Effector memory CD4-positive, alpha-beta T cell (primary cell): ENCODE measurements at places on chromosomes 6 and 20.

- no peak for DNase-seq
Measured at GRCh38 chr6:99605074-99605734, 1.4 kb upstream of the PRDM13 start.

DNA sequence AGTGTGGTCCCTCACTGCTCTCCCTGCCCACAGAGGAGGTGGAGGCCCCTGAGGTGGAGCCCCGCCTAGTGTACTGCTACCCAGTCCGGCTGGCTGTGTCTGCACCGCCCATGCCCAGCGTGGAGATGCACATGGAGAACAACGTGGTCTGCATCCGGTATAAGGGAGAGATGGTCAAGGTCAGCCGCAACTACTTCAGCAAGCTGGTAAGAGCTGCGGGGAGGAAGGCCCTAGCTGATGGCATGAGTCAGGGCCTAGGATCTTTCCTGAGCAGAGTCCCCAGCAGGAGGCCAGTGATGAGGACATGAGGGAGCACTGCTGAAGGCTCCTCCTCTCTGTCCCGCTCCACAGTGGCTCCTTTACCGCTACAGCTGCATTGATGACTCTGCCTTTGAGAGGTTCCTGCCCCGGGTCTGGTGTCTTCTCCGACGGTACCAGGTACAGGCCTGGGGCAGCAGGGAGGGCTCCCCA is 11.2 kb downstream of the PCIF1 start:
- DNase-seq = no peak

- no peak for DNase-seq
Measured at GRCh38 chr6:123456836-123457235, 179.9 kb downstream of the TRDN start.

- no peak for DNase-seq
Measured at GRCh38 chr20:43925801-43926200, 11.1 kb downstream of the TOX2 start.

- DNase-seq = no peak
Measured at GRCh38 chr6:93523365-93523764, 104.0 kb upstream of the EPHA7 start.

- DNase-seq = peak; percentile 6
Measured at GRCh38 chr6:159788276-159788675, 1.1 kb downstream of the TCP1 start.

GRCh38 chr6:4568138-4568537 is 208.1 kb upstream of the CDYL start:
- no peak for DNase-seq

DNA sequence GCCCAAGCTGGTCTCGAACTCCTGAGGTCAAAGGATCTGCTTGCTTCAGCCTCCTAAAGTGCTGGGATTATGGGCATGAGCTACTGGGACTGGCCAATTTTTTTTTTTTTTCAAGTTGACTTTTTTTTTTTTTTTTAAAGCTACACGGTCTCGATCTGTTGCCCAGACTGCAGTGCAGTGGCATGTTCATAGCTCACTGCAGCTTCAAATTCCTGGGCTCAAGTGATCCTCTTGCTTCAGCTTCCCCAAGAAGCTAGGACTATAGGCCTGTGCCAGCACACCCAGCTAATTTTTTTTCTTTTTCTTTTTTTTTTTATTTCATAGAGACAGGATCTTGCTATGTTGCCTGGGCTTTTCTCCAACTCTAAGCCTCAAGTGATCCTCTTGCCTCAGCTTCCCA is 59.5 kb downstream of the NCOA3 start:
- no peak for DNase-seq

- no peak for DNase-seq
Measured at GRCh38 chr6:107361753-107362604, 97.4 kb downstream of the PDSS2 start.

- no peak for DNase-seq
Measured at GRCh38 chr6:79446006-79446405, 91.2 kb downstream of the LCA5 start.

GRCh38 chr6:33192105-33192646 is at the start of gene COL11A2:
TSS of gene COL11A2 (minus strand) at chr6:33192467. CDS start at chr6:33192240, 227 bp downstream.
- no peak for DNase-seq

DNA sequence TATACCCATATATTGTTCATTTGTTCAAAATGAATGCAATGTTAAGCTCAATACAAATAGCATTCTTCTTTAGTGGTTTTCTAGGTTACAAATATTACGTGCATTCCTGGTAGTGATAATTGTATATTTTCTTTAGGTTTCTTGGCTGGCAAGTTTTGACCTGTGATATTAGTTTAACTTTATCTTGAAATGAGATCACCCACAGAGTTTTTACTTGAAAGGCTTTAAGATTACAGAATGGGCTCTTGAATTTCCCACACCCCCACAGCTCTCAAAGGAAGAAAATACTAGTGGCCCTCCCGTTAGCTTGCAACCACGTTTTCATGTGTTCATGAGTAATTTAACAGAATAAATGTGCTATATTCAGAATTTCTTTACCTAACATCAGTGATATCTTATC is 1315.5 kb upstream of the GJE1 start:
- DNase-seq = no peak

DNA sequence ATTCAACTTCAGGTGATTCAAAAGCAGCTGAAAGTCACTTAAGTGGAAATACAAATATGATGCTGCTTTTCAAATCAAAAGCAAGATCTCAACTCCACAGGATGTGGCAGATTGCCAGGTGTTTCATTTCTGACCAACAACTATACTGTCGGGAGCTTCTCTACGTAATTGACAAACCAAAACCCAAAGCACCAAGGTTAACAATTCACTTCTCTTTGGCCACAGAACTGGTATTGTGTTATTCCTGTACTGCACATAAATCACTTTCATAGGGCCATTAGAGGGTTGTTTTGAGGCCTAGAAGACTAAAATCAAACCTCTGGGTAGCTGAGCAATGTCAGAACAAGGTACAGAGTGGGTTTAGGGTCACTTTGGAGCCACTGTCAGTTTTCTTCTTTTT is 169.7 kb downstream of the HAO1 start:
- no peak for DNase-seq

DNA sequence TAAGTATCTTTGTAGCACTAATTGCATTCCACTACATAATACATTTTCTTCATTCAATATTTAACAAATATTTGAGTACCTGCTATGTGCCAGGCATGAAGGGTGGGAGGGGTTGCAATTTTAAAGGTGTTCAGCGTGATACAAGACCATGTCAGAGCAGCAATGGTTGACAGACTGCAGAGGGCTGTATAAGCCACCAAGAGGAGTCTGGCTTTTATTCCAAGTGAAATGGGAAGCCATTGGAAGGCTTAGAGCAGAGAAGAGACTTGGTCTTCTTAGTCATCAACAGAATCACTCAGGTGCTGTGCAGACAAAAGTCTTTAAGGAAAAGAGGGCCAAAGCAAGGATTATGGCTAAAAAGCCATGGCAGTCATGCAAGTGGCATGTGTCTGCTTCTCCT is 360.8 kb upstream of the ARID1B start:
- no peak for DNase-seq

- DNase-seq = no peak
Measured at GRCh38 chr20:18588574-18588933, 700 bp downstream of the DTD1 start.

DNA sequence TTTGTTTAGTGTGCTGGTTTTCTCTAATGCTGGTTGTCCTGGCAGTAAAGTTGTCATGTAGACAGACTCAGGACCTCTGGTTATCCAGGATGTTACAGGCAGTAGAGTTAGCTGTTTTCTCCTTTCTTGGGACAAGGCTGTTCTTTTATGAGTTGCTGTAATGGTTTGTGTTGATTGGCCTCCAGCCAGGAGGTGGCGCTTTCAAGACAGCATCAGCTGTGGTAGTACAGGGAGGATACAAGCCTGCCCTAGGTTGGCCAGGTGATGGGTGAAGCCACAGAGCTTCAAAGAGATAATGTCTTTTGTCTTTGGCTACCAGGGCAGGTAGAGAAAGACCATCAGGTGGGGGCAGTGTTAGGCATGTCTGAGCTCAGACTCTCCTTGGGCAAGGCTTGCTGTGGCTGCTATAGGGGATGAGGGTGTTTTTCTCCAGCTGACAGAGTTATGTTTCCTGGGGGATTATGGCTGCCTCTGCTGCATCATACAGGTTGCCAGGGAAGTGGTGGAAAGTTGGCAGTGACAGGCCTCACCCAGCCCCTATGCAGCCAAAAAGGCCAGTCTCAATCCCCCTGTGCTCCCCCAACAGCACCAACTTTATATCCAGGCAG is 127.2 kb upstream of the TAB2 start:
- peak; percentile 25 for DNase-seq

GRCh38 chr20:13401596-13401995 is 180.5 kb downstream of the ISM1 start:
- DNase-seq = no peak

GRCh38 chr6:32844839-32845383 is 1.1 kb upstream of the PSMB8 start:
- no peak for DNase-seq

GRCh38 chr6:84258268-84258667 is 30.8 kb upstream of the CEP162 start:
- no peak for DNase-seq

- no peak for DNase-seq
Measured at GRCh38 chr6:127198549-127198948, 68.1 kb upstream of the RNF146 start.

DNA sequence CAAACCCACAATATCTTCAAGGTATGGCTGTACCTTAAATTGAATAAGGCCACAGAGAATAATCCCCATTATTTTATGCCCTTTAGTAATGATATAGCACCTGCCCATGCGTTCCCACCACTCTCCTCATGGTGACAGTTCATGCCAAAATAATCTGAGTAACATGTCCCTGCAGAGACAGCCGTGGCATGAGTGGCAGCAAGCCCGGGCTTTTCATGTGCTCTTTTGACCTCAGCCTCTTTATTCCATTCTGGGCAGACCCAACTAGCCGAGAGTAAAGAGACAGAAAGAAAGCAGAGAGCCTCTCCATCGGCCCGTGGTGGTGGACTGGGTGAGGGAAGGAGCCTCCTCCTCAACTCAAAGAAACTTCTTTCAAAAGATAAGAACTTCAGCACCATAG is 19.9 kb upstream of the POPDC3 start:
- no peak for DNase-seq

- no peak for DNase-seq
Measured at GRCh38 chr6:118223316-118223715, 316.3 kb downstream of the SLC35F1 start.

- DNase-seq = no peak
Measured at GRCh38 chr20:22100686-22101085, 395.2 kb downstream of the PAX1 start.

DNA sequence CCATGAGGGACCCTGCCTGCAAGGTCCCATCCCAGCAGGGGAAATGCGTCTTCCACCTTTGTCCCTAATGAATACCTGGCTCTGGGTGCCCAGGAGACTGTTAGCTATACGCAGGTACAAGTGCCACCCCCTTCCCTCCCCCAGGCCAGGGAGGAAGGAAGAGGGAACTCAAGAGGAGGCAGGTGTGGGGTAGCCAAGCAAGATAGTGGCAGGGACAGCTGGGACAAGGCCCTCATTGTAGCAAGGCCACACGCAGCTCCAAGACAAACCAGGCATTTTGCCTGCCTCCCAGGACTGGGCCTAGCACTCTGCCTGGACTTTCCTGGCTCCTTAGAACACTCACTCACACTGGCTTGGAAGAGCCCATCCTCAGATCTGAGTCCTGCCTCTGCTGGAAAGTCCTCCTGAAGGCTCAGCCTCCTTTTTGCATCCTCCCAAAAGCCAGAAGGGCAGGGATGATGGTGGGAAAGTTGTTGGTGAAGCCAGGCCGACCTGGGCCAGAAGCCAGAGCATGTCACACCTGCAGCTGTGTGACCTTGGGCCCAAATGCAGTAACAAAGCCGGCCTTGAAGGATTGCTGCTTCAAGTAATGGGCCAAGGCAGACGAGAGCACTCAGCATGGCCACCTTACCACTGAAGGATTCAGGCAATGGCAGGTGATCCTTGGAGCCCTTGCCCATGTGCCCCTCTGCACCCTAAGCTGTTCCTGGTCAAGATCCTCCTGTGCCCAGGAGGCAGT is 27.7 kb downstream of the SNPH start:
- no peak for DNase-seq

DNA sequence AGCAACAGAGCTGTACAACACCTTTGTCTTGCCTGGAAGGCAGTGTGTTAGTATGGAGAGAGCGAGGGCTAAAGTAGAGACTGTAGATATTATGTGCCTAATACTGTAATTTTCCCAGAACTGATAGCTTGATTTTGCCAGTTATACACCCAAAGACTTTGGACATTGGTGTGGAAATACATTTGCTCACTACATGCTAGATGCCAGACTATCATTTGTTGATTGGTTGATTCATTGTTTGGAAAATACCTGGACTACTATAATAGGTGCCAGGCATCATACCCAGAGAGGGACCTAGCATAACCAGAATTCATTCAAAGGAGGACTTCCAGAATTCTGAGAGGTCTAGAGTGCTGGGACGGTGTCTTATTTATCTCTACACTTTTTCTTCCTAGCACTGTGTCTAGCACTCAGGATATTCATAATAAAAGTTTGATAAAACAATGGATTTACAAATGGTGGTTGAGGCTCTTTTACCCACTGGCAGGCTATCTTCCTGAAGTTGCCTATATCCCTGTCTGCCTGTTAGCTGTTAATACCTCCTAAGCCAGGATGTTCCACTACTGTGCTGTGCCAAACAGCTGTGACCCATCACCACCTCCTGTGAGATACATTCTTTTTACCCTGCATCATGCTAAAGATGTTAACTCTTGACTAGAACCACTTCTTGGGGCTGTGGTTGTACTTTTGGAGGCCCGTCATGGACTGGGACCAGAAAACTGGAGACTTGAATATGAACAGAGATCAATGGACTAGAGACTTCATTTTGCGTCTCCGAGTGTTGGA is 72.2 kb upstream of the FUCA2 start:
- DNase-seq = no peak

GRCh38 chr20:41126719-41127118 is 10.6 kb upstream of the PLCG1 start:
- DNase-seq = no peak

DNA sequence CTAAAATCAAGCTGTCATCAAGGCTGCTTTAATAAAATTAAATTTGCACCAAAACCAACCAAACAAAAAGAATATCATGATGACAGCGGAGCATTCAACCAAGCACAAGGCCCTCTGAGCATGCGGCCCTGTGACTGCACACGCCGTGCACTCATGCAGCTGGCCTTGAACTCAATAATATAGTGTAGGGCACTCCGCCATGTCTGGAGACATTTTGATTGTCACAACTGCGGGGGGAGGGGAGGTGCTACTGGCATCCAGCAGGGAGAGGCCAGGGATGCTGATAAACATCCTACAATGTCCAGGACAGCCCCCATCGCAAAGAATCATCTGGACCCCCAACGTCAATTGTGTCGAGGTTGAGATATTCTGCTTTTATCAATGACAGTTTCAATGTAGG is 9.7 kb downstream of the MOCS3 start:
- no peak for DNase-seq
